ENCODE measurements at places on chromosomes 4 and X.
A peak's percentile ranks its signal among the peaks of the same experiment; 100 is the strongest.

DNA sequence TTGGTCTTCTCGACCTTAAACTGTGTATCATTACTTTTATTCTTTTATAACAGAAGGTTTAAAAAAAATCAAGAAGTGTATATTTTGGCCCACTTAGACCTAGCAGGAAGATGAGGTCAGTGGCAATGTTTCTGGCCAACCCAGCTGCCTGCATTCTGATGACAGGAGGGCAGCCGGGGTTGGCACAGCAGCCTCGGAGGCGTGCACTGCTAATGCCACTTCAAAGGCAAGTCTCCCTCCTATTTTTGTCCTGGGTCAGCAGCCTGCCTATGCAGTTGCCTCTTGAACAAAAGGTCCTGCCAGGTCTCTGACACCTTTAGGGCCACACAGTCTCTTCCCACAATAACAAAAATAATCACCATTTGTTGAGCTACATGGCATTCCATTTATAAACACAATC lies 89.4 kb upstream of the MYOZ2 start:
- no peak for DNase-seq

DNA sequence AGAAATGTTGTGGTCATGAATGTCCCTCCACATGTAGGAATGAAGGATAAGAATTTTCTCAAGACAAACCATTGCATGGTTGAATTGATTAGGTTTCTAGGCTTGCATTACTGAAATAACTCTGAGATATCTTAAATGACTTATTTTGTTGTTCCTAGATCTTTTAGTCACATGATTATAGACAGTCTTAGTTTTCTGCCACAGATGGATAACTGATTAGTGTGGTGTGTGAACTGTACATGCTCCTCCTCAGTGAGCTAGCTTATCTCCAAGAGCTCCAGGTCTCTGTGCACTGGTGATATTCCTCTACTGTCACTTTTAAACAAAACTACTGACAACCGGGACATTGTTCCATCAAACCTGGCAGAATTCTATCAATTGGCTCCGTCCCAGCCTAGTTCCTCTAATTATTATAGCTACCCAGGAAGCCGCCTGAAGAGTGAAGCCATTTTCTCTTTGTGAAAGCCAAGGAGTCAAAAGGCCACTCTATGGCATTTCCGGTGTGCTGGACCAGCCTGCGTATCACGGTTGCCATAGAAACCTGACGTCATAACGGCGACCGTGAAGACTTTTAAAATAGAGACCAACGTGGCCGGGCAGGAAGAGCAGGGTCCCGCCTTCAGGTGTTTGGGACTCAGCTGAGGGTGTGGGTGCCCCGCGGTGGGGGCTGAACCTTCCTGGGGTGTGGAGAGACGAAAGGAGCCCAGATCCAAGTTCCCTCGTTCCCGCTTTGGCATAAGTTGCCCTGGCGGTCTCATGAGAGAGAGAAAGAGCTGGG lies 28.1 kb downstream of the BEX3 start:
- no peak for DNase-seq

GRCh38 chrX:38336538-38337240 lies 9.4 kb upstream of the RPGR start:
- DNase-seq, result no peak

DNA sequence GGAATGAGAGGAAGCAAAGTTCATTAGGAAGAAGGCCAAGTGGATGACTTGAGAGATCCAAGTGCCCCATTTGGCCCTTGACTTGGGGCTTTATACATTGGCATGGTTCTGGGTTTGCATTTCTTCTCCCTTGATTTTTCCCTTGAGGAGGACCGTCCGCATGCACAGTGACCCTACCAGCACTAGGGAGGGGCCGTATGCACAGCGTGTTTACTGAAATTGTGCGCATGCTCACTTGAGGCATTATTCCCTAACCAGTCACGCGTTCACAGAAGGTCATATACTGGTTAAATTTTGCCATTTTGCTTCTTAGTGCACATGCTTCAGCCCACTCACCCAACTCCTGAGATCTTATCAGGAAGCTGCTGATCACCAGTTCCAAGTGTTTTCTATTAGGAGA lies 35.1 kb downstream of the PAGE2 start:
- DNase-seq, result no peak

GRCh38 chr4:185470501-185471195 lies 885 bp downstream of the CCDC110 start:
- DNase-seq, result no peak

DNA sequence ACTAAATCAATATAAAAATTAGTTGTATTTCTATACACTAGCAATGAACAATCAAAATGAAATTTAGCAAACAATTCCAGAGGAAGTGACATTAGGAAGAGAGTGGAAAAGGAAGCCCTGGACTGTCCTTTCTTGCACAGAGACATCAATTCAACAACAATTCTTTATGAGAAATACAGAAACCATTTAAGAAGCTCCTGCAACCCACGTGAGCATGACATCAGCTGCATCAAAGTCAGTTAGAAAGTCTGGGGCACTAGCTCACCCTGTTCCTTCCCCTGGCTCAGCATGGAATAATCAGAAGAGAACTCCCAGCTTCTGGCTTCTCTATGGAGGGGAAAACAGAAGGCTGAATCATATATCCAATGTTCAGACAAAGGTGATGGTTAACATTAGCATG lies 48.6 kb upstream of the STARD8 start:
- DNase-seq, result no peak

- DNase-seq, result no peak
Measured at GRCh38 chr4:24557026-24558025, 27.0 kb downstream of the DHX15 start.

GRCh38 chrX:24005867-24006266 lies 21.1 kb downstream of the KLHL15 start:
- no peak for DNase-seq

- no peak for DNase-seq
Measured at GRCh38 chr4:94168321-94168720, 39.3 kb upstream of the SMARCAD1 start.

GRCh38 chr4:46274717-46275116 lies 115.2 kb downstream of the GABRA2 start:
- DNase-seq, result no peak

GRCh38 chr4:14857981-14858380 lies 144.3 kb upstream of the CPEB2 start:
- DNase-seq, result no peak

- DNase-seq, result no peak
Measured at GRCh38 chr4:151786158-151786495, 25.3 kb upstream of the GATB start.

DNA sequence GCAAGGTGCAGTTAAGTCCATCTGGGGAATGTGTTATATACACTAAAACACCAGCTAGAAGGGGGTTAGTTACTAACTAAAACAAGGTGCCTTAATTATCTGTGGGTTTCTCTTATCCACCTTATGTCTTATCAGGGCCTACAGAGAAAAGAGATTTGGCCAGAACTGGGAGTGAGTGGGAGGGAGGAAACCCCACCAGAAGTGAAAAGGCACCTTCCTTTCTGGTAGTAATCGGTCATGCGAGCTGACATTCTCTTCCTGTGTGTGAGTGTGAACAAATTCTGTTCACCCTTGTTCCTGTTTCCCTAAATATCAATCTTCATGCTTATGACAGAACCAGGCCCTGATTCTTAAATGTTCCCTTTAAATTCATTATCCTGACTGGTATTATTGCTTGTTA lies 43.5 kb downstream of the SRPX2 start:
- no peak for DNase-seq

GRCh38 chr4:160091631-160092030 lies 988.8 kb downstream of the RAPGEF2 start:
- DNase-seq, result peak; percentile 60

DNA sequence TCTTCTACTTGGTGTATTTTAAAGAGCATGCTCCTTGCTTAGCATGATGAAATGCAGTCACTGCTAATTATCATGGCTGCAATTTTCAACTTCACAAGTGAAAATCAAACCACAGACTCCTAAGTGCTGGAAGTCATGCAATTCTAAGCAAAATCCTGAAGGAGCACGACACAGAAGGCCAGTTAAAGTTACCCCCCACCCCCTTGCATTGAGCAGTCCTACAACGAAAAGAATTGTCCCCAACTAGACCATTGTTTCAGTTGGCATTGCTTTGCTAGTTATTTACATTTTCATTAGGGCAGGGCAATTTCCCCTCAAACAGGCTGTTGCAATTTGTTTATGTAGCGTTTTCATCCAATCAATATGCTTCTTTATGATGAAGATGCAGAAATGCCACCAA lies 321.2 kb downstream of the PCDH7 start:
- DNase-seq, result no peak

All from epithelial cell of prostate (primary cell).